SJSA1 (cell line): ENCODE measurements at places on chromosomes 1 and 21. TPM values are rescaled to one million over a fixed set of nuclear protein-coding genes. Genes with fewer than 3 reads are reported as not detected.

SMIM34 gene
- total RNA-seq: not detected in 2 replicates

DNA sequence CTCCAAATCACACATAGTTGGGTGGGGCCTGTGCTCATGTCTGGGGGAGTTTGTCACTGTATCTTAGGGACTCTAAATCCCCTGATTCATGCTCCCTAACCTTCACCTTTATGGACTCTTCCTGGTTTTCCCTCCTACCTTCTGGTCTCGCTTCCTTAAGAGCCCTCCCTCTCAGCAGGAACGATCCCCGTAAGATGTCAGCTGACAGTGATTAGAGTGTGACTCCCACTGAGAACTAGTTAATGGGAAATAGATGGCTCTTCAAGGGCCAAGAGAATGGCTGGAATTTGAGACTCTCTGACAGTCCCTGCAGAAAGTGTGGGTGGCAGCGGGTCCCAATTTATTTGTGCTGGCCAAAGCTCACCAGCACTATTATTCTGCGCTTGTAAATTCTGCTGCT, 22.0 kb downstream of the LYPD8 start:
- no peaks in the 10 kb centered on the region for H3K4me1 ChIP-seq
- no peak for DNase-seq

- no peaks in the 10 kb centered on the region for H3K27me3 ChIP-seq
- no peaks in the 10 kb centered on the region for H3K36me3 ChIP-seq
- H3K4me3 ChIP-seq: no peak overlapping the region
Measured at GRCh38 chr1:154730259-154730658, 122.3 kb upstream of the ADAR start.

DNA sequence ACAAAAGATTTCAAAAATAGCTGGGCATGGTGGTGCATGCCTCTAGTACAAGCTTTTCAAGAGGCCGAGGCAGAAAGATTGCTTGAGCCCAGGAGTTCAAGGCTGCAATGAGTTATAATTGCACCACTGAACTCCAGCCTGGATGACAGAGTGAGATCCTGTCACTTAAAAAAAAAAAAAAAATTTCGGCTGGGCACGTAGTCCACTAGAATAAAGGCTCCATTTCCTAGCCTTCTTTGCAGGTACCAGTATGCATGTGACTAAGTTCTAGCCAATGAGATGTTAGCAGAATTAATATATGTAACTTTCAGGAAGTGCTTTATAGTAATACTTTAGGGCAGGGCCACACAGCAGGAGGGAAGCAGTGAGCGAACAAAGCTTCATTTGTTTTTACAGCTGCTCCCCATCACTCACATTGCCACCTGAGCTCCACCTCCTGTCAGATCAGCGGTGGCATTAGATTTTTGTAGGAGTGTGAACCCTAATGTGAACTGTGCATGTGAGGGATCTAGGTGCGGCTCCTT, 28.8 kb upstream of the SYDE2 start:
- H3K4me1 ChIP-seq: no peaks in the 10 kb centered on the region
- H3K36me3 ChIP-seq: no peaks in the 10 kb centered on the region
- H3K27me3 ChIP-seq: no peaks in the 10 kb centered on the region
- H3K4me3 ChIP-seq: no peak overlapping the region

GRCh38 chr21:43572446-43572845, 86.8 kb downstream of the HSF2BP start:
- no peak overlapping the region for H3K4me3 ChIP-seq
- no peak for DNase-seq
- H3K27ac ChIP-seq: no peak overlapping the region
- H3K36me3 ChIP-seq: no peaks in the 10 kb centered on the region
- no peaks in the 10 kb centered on the region for H3K27me3 ChIP-seq
- H3K4me1 ChIP-seq: no peaks in the 10 kb centered on the region

DNA sequence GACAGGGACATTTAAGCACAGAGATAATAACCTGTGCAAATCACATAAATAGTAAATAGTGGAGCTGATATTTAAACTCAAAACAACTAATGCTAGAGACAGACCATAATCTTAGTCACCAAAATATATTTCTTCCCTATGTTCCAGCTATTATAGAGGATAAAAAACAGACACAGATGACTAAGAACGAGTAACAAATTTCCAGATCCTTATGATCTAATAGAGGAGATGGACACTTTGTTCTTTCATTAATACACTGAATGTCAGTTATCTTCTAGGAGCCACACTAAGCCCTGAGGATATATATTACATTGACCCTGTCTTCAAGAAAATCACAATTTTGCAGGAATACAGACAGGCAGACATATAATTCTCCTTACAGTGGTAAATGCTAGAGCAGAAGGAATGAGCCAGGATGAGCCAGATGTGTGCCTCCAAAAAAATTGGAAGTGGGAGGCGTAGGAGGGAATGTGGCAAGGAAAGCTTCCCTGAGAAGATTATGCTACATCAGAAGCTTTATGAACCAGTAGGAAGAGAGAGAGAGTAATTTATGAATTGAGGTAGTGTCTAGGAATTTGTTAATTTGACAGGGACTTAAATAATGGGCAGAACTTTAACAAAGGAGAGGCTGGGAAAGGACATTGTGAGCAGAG, 395.4 kb upstream of the BEND5 start:
- no peaks in the 10 kb centered on the region for H3K4me1 ChIP-seq
- no peak overlapping the region for H3K4me3 ChIP-seq
- H3K36me3 ChIP-seq: no peaks in the 10 kb centered on the region
- no peaks in the 10 kb centered on the region for H3K27me3 ChIP-seq
- no peak for DNase-seq
- no peak overlapping the region for H3K27ac ChIP-seq

PRAMEF10 gene
- not detected in 2 replicates for total RNA-seq

PIK3R3 gene
- 12.4 and 15.2 TPM in 2 replicates for total RNA-seq

DNA sequence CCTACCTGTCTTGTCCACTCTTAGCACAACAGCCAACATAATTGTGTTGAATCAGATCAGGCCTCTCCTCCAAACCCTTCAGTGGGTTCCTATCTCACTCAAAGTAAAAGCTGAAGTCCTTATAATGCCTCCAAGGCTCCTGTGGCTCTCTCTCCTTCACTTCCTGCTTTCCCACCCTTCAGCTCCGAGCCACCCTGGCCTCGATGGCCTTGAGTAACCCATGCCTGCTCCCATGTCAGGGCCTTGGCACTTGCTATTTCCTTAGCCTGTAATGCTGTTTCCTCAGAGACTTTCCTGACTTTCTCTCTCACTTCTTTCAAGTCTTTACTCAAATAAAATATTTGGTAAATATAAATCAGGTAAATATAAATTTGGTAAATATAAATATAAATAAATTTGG, 8.1 kb upstream of the PLEKHM2 start:
- H3K36me3 ChIP-seq: no peaks in the 10 kb centered on the region
- no peaks in the 10 kb centered on the region for H3K27me3 ChIP-seq
- H3K4me3 ChIP-seq: no peak overlapping the region
- no peak overlapping the region for H3K27ac ChIP-seq

DNA sequence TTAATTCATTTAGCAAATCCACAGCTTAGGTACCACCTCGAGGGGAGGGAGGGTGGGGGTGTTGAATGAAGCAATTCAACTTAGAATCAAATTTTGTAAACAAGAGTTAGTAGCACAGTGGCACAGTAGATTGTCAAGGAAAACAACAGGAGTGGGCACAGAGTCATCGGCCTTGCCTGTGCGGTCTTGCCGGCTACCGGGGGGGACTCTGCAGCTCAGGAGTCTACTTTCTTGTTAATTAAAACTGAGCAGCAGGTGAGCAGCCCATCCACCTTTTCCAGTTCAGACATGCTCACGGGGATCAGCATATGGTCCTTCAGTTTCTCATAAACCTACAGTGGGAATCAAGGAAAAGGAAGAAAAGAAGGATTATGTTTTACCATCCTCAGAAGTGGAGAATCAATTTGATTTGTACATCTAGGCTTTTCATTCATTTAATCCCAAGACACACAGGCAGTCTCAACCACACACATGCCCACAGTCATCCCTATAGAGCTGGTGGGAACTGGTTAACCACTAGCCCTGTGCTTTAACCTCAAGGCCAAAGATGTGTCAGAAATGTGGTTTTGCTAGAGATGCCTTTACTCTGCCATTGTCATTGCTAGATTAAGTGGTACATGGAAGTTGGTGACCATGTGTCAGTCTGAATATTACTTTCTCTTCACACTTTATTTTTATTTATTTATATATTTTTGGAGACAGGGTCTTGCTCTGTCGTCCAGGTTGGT, 45.0 kb upstream of the BCL10 start:
- DNase-seq: peak; percentile 69
- no peaks in the 10 kb centered on the region for H3K27me3 ChIP-seq
- peaks cover 52% of the 10 kb centered on the region for H3K36me3 ChIP-seq
- H3K4me1 ChIP-seq: peaks cover 76% of the 10 kb centered on the region
- H3K27ac ChIP-seq: peak overlapping the region; percentile 98

- H3K4me3 ChIP-seq: no peak overlapping the region
- H3K27ac ChIP-seq: no peak overlapping the region
- DNase-seq: no peak
- no peaks in the 10 kb centered on the region for H3K4me1 ChIP-seq
- no peaks in the 10 kb centered on the region for H3K27me3 ChIP-seq
Measured at GRCh38 chr1:33903210-33903589, 39.3 kb downstream of the HMGB4 start.

VSIG8 gene
- total RNA-seq: not detected in 2 replicates

GRCh38 chr1:227255086-227255732, 63.1 kb downstream of the CDC42BPA start:
- no peak overlapping the region for H3K4me3 ChIP-seq
- no peaks in the 10 kb centered on the region for H3K27me3 ChIP-seq
- H3K27ac ChIP-seq: no peak overlapping the region
- DNase-seq: no peak
- no peaks in the 10 kb centered on the region for H3K36me3 ChIP-seq

RORC gene
- not detected in 2 replicates for total RNA-seq

LIN28A gene
- total RNA-seq: not detected in 2 replicates

GUCA2A gene
- total RNA-seq: not detected in 2 replicates

C1QC gene
- not detected in 2 replicates for total RNA-seq

DNA sequence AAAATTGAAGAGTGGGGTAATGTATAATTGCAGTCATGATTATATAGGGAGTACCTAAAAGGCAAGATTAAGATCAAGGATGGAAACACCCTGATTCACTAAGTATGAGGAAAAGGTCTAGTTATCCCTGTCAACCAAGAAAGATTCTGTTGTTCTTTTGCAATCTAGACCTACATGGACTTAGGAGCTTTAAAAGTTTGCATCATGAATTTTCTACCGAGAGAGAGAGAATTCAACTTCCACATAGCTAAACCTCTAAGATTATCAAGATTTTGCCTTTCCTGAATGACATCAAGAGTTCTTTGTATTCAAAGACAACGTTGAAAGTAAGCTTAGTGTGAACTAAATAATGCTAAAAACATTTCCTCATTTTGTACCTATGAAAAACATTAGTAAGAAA, 78.8 kb upstream of the RBM34 start:
- H3K27me3 ChIP-seq: no peaks in the 10 kb centered on the region
- peak; percentile 28 for DNase-seq
- H3K27ac ChIP-seq: peak overlapping the region; percentile 23; the same call in 1 of the 2 replicates
- H3K4me3 ChIP-seq: no peak overlapping the region

IL19 gene
- not detected in 2 replicates for total RNA-seq

NIBAN1 gene
- 45.1 and 51.8 TPM in 2 replicates for total RNA-seq

GRCh38 chr21:36754241-36754898, 55.5 kb downstream of the SIM2 start:
- peak overlapping the region; percentile 84 for H3K27ac ChIP-seq
- H3K27me3 ChIP-seq: no peaks in the 10 kb centered on the region
- no peak overlapping the region for H3K4me3 ChIP-seq
- DNase-seq: no peak

- DNase-seq: no peak
- peak overlapping the region; percentile 60 for H3K4me3 ChIP-seq
- H3K4me1 ChIP-seq: peaks cover 38% of the 10 kb centered on the region
Measured at GRCh38 chr1:28510970-28511440, 5.2 kb downstream of the RCC1 start.

GRCh38 chr1:34863501-34863900, 4.0 kb upstream of the SMIM12 start:
- peaks cover 18% of the 10 kb centered on the region for H3K4me1 ChIP-seq
- no peak overlapping the region for H3K27ac ChIP-seq
- DNase-seq: no peak
- no peak overlapping the region for H3K4me3 ChIP-seq
- H3K36me3 ChIP-seq: peaks cover 6% of the 10 kb centered on the region
- peaks cover 13% of the 10 kb centered on the region for H3K27me3 ChIP-seq

TESK2 gene
- 2.0 and 3.2 TPM in 2 replicates for total RNA-seq

ANXA9 gene
- total RNA-seq: 0.66 TPM in 1 of 2 replicates, not detected in the other

WDR26 gene
- 29.4 and 37.2 TPM in 2 replicates for total RNA-seq

DNA sequence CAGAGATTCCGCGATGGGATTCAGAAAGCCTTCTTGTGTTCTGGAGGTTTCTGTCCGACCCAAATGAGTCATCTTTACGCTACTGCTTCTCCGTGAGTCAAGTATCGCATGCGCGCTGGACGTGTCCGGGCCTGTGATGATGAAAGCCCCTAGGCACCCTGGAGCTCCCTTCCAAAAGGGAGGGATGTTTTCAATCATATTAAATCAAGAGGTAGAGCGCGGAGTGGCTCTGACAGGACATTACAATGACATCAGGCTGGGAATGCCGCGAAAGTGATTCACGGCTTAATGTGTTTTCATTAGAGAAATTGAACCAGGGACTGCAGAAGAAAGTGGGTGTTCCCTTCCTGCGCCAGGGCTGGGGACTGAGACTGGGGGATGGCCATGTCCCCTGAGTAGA, 48.5 kb downstream of the AJAP1 start:
- H3K27ac ChIP-seq: no peak overlapping the region
- no peaks in the 10 kb centered on the region for H3K27me3 ChIP-seq
- no peaks in the 10 kb centered on the region for H3K36me3 ChIP-seq
- DNase-seq: no peak
- H3K4me1 ChIP-seq: no peaks in the 10 kb centered on the region
- H3K4me3 ChIP-seq: no peak overlapping the region

DNA sequence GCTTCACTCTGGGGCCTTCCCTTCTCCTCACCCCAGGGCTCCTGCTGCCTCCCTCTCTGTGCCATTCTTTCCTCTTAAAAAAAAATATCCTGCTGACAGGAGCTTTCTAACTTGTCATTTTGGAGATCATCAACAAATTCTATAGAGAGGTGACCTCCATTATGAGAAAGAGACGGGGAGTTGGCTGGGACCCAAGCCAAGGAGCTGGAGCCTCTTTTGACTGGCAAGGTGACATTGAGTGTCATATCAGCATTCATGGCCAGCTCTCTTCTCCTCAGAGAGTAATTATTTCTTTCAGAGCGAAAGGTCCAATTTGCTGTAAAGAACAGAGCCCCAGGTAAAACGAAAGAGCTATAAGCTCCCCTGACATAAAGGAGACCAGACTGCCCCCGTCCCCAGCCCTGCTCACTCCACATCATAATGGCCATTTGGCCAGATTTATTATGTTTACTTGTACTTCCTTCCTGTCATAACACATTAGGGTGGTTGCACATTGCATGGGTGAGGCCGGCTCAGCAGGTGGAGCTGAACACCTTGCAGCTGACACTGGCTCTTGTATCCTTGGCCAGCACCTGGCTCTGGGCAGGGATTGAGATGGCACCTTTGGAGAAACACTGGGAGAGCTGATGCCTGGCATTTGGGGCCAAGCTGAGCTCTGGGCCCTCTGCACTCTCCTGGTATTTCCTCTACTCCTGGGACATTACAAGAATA, 404.0 kb upstream of the VAMP3 start:
- no peaks in the 10 kb centered on the region for H3K4me1 ChIP-seq
- H3K36me3 ChIP-seq: no peaks in the 10 kb centered on the region
- no peaks in the 10 kb centered on the region for H3K27me3 ChIP-seq
- H3K4me3 ChIP-seq: no peak overlapping the region
- no peak for DNase-seq
- no peak overlapping the region for H3K27ac ChIP-seq

TADA1 gene
- total RNA-seq: 20.6 and 22.6 TPM in 2 replicates

GRCh38 chr21:39918558-39918957, 51.3 kb downstream of the PCP4 start:
- no peak overlapping the region for H3K4me3 ChIP-seq
- H3K4me1 ChIP-seq: no peaks in the 10 kb centered on the region
- no peak for DNase-seq
- no peak overlapping the region for H3K27ac ChIP-seq
- no peaks in the 10 kb centered on the region for H3K27me3 ChIP-seq

GRCh38 chr1:12128120-12128519, 38.7 kb upstream of the TNFRSF1B start:
- no peak overlapping the region for H3K4me3 ChIP-seq
- H3K36me3 ChIP-seq: no peaks in the 10 kb centered on the region
- no peak overlapping the region for H3K27ac ChIP-seq
